ENCODE measurements at places on chromosomes 2 and 18.
A peak's percentile ranks its signal among the peaks of the same experiment; 100 is the strongest.

DNA sequence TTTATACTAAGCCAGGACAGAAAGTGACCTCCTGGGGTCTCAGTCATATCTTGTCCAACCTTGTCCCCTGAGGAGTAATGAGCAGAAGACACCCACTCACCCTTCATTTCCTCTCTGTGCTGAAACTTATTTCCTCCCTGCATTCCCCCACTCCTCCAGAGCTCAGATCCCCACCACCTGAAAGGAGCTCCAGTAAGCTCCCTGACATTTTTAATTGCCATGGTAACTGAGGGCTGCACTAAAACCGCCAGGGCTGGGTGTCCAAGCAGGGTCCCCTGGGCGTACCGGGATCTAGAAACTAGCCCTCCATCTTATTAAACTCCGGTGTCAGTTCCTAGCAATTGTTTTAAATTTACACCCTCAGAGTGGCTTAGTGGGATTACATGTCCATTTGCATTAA lies 393.3 kb upstream of the HNRNPA3 start:
- no peak for DNase-seq

- no peak for DNase-seq
Measured at GRCh38 chr2:44455877-44456276, 94.1 kb downstream of the CAMKMT start.

- no peak for DNase-seq
Measured at GRCh38 chr2:144030791-144031190, 489.1 kb downstream of the ZEB2 start.

DNA sequence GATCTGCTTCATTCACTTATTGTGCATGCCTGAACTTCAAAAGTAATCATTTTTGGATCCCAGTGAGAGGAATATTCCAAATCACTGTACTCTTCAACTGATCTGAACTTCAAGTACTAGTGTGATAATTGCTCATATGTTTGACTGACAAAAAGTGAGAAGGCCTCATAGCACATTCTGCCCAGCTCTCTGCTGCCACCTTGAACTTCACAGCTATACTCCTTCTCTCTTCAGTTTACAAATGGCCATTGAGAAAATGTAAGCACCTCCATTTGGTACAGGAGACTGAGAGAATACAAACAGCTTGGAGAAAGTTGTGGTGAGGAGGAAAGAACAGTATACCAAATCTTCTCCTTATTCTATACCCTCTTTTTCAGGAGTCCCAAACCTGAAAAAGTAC lies 946.0 kb upstream of the CHAC2 start:
- peak; percentile 5 for DNase-seq

GRCh38 chr2:25336383-25336841 lies 5.3 kb downstream of the DNMT3A start:
- DNase-seq: no peak

GRCh38 chr18:53253789-53254188 lies 913.8 kb downstream of the DCC start:
- no peak for DNase-seq

DNA sequence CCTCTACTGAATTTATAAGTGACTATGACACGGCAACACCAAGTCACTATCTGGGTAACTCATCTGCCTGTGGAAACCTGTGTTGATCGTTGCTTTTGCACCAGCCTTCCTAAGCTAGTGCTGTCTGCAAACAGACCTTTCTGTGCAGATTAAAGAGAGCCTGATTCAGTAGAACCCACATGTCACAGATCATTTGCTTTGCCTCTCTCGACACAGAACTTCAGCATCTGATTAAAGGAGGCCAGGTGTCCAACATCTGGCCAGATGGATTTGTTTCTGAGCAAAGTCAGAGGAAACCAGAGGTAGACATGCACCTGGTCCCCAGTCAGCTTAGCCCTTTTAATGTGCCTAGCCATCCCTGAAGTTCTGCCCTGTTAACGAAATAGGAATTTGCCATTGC lies 15.0 kb upstream of the TTR start:
- no peak for DNase-seq

DNA sequence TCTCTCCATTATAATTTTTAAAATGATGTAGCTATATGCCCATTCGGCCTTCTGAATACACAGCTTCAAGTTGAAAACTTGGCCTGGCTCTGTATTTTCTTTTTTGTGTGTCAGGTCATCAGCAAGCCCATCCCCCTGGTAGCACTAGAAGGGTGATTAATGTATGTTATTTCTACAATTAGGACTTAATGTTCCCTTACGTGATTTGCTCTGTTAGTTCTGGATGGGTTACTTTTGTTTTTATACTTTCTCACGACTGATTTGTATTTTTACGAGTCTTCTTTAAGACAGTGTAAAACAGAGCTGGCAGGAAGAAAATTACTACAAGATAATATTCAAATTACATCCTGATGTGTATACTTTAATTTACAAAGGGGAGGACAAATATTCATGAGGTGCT lies 88.4 kb upstream of the RGPD4 start:
- DNase-seq: no peak

GRCh38 chr18:31252522-31252921 lies 65.4 kb upstream of the DSG1 start:
- no peak for DNase-seq

DNA sequence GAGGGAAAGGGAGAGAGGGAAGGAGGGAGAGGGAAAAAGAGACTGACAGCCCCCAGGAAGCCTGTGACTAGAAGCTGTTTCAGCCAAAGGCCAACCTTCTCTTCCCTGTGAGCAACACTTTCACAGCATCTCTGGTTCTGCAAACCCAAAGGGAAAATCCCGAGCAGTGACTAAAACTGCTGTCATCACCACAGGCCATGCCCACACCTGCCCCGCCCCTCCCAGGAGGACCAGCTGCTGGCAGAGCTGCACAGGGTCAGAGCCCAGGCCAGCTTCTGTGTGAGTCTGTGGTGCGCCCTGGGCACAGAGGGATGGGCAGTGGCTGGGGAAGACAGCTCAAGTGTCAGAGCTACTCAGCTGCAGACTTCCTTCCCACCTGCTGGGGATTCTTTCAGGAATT lies 64.9 kb upstream of the OTOS start:
- DNase-seq: no peak

- DNase-seq: no peak
Measured at GRCh38 chr2:54407693-54408092, 48.4 kb upstream of the SPTBN1 start.

GRCh38 chr2:57862727-57863126 lies 183.9 kb upstream of the VRK2 start:
- no peak for DNase-seq

- no peak for DNase-seq
Measured at GRCh38 chr2:173982918-173983317, 17.7 kb upstream of the SP3 start.

- DNase-seq: no peak
Measured at GRCh38 chr18:27061488-27062095, 123.5 kb downstream of the CHST9 start.

DNA sequence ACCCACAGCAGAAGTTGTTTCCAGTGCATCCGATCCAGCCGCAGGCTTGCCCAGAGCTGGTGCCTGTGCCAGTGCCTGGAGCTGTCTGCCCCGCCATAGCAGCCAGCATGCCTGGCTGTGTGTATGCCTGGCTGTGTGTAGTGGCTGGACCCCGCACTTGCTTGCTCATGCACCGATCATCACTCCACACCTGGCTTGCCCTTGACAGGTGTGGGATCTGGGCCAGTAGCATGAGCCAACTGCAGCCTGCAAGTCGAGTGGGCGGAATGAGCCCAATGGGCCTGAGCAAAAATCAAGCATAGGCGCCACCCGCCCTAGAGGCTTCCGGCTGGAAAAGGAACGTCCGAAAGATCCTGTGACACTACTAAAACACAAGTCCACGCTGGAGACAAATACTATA lies 74.5 kb downstream of the EPB41L3 start:
- DNase-seq: no peak

DNA sequence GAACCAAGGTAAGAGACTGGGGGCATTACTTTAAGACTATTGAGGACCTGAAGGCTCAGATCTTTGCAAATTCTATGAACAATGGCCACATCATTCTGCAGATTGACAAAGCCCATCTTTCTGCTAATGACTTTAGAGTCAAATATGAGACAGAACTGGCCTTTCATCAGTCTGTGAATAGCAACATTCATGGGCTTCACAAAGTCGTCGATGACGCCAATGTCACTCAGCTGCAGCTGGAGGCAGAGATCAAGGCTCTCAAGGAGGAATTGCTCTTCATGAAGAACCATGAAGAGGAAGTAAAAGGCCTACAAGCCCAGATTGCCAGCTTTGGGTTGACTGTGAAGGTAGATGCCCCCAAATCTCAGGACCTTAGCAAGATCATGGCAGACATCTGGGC lies 43.8 kb upstream of the SLC4A10 start:
- DNase-seq: no peak

DNA sequence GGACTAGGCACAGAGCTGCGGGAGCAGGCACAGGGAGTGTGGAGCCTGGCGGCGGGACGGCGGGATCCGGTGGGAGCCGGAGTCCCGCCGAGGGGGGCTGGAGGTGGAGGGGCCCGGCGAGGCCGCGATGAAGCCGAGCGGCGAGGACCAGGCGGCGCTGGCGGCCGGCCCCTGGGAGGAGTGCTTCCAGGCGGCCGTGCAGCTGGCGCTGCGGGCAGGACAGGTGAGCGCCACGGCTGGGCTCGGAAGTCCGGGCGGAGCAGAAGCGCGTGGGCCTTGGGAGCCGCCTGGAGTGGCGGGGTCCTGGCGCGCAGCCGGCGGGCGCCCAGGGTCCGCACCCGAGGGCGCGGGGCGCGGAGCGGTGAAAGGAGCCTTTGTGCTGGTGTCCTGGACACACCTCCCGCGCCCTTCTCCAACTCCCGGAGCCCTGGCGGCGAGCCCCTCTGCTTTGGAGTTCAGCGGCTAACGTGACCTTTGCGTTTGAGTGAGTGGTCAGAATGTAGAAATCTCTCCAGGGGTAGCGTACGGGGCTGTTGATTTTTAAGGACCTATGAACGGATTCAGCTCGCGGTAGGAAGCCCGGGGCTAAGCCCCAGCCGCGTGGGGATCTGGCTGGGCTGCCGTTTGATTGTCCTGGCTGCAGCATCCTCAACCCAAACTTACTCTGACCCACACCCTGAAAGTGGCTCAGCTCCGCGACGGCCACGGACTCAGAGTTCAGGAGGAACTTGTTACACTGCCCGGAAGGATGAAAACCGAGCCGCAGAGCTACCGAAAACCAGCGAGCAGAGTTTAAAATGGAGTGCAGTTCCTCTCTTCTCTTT lies 448 bp downstream of the IMPA2 start:
- DNase-seq: peak; percentile 58

DNA sequence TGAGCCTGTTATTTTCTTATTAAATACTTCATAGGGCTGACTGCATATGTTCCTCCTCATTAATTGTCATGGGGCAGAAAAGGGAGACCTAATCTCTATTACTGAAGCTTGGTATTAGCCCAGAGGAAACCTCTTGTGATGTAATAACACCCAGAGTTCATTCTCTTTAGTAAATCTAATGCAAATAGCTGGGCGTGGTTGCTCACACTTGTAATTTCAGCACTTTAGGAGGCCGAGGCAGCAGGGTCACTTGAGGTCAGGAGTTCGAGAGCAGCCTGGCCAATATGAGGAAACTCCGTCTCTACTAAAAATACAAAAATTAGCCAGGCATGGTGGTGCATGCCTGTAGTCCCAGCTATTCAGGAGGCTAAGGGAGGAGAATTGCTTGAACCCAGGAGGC lies 14.7 kb downstream of the DAW1 start:
- no peak for DNase-seq

GRCh38 chr18:38045845-38046244 lies 480.2 kb upstream of the CELF4 start:
- DNase-seq: no peak

DNA sequence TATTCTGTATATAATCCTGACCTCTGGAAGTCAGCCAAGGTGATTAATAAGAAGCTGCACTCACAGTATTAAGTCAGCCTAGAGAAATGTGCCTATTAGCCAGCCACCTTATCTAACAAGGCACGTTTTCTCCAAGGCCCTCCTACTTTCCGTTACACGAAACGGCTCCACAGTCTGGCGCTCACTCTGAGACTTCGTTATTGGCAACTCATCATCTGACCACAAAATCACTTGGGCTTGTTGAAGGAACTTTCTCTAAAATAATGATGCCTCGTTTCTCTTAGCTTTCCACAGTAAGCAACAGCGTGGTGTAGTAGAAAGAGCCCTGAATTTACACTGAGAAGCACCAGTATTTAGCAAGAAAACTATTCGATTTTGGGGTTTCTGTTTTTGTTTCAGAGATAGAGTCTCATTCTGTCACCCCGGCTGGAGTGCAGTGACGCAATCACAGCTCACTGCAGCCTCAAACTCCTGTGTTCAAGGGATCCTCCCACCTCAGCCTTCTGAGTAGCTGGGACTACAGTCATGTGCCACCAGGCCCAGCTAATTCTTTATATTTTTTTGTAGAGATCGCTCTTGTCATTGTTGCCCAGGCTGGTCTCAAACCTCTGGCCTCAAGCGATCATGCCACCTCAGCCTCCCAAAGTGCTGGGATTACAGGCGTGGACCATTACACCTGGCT lies 53.6 kb upstream of the SLC14A1 start:
- no peak for DNase-seq

DNA sequence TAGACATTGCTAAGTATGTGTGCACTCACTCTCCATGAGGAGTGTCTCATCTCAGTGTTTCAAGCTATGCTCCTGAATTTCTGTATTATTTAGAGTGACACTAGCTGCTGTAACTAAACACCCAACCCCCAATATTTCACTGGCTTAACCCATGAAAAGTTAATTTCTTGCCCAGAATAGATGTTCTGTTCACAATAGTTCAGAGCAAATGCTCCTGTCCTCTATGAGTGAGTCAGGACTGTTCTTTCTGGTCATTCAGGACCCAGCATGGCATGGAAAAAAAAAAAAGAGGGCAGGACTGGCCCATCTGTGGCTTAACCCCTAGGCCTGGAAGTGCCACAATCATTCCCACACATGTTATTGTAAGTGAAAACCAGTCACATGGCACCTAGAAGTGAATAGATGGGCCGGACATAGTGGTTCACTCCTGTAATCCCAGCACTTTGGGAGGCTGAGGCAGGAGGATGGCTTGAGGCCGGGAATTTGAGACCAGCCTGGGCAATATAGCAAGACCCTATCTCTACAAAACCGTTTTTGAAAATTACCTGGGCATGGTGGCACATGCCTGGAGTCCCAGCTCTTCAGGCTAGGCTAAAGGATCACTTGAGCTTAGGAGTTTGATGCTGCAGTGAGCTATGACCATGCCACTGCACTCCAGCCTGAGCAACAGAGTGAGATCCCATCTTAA lies 663.6 kb downstream of the IRS1 start:
- no peak for DNase-seq
